Renal pelvis (tissue), 12 donors: ENCODE measurements at places on chromosomes 5 and 9. TPM values are rescaled to one million over a fixed set of nuclear protein-coding genes. Genes with fewer than 3 reads are reported as not detected.

DNA sequence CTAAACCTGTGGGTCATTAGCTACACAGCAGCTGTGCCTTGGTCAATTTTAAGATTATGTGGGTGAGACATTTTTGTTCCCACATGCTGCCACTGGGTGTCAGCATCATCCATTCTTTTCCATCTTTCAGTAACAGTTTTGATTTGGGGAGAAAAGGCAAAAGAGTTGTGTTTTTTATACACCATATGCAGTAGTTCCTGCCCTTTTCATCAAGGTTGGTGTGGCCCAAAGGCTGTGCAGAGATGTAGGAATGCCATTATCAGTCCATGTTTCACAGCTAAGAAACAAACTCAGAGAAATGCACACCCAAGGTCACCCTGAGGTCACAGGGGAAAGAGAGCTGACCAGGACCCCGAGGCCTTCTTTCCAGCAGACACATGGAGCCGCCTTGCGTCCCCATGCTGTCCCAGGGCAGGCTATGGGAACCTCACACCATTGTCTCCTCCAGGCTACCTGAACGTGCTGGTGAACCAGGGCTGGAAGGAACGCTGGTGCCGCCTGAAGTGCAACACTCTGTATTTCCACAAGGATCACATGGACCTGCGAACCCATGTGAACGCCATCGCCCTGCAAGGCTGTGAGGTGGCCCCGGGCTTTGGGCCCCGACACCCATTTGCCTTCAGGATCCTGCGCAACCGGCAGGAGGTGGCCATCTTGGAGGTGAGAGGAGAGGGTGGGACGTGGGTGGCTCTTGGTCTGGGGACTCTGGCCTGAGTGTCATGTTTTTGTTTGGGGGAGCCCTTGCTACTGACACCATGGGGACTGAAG lies 27.8 kb upstream of the GRPEL2 start:
- DNase-seq: peak; percentile 53

DNA sequence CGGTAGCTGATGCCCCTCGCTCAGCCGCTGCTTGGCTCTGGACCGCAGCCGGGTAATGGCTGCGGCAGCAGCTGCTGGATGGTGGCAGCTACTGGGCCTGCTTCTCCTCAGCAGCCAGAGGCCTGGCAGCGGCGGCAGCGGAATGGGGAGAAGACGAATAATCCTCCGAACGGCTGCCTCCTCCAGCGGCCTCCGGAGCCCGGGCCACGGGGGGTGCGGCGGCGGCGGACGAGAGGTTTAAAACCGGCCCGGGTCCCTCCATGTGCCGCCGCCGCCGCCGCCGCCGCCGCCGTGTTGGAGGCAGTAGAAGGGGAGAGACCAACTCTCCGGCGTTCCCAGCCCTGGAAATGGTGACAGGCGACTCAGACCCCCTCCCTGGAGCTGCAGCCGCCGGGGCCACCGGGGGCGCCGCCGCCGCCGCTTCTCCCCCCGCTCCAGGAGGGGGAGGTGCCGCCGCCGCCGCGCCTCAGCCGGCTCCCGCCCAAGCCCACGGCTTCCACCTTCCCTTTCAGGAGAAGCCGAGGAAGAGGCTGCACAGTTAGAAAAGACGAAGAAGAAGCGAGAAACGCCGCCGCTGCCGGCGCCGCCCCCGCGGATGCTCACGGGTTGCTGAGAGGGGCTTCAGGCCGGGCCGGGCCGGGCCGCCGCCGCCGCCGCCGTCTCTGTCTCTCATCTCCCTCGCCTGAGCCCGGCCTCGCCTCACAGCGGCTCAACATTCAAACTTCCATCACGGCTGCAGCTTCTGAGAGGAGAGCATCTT lies 118.4 kb upstream of the PRSS3 start:
- peak; percentile 52 for DNase-seq

- no peak for DNase-seq
These were observed 125.8 kb upstream of the SLC44A1 start for GRCh38 chr9:105118636-105119035.

GRCh38 chr9:99782962-99783718 lies 38.5 kb upstream of the NR4A3 start:
- no peak for DNase-seq

GRCh38 chr5:29114331-29114768 lies 2076.0 kb upstream of the CDH9 start:
- DNase-seq: no peak

- no peak for DNase-seq
These were observed 32.7 kb upstream of the ENHO start for GRCh38 chr9:34555500-34555899.

The ACTBL2 gene
- polyA plus RNA-seq: not detected

The TXNDC8 gene
- not detected for polyA plus RNA-seq

The C5orf52 gene
- polyA plus RNA-seq: not detected

The INPP5E gene
- polyA plus RNA-seq: 18.5 TPM

The COL15A1 gene
- polyA plus RNA-seq: 25.9 TPM
